HCT116 (cell line): ENCODE measurements at places on chromosomes 2 and 18.
A peak's percentile ranks its signal among the peaks of the same experiment; 100 is the strongest.

DNA sequence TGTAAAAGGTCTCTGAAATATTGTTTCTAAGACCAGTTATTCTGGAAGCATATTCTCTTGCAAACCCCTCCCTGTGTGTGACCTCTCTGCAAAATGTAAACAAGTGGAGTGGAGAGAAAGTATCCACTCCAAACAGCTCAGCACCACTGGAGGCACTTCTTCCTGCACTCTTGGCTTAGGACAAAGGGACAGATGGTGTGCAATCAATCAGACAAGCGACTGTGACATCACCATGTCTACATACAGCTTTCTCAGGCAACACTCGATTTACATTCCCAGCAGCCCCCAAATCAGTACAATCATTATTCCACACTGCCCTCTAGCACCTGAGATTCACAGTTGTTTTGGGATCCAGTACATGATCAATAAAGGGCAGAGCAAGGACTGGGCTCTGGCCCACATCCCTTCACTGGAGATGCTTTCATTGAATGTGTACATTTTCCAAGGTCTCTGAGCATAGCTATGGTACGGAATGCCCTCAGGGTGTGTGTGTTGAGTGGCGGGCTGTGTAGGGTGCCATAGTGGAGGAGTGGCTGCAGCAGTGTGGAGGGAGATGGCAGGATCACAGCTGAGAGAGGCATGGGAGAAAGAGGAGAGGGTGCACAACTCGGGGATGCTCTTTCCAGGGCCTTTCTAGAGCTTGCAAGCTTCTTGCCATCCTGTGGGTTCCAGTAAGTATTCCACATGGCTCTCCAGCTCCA lies 311.8 kb upstream of the ST6GAL2 start:
- no peaks in the 10 kb centered on the region for H3K36me3 ChIP-seq
- H3K27me3 ChIP-seq: no peaks in the 10 kb centered on the region
- H3K4me1 ChIP-seq: no peaks in the 10 kb centered on the region
- DNase-seq: no peak
- H3K27ac ChIP-seq: no peak overlapping the region
- H3K4me3 ChIP-seq: no peak overlapping the region

- no peak overlapping the region for H3K4me3 ChIP-seq
- H3K27ac ChIP-seq: no peak overlapping the region
- DNase-seq: no peak
- H3K4me1 ChIP-seq: no peaks in the 10 kb centered on the region
These were observed 462.6 kb downstream of the RNF144A start for GRCh38 chr2:7379799-7380198.

GRCh38 chr2:52934323-52934898 lies 833.2 kb upstream of the CHAC2 start:
- no peak overlapping the region for H3K4me3 ChIP-seq
- H3K36me3 ChIP-seq: no peaks in the 10 kb centered on the region
- peak; percentile 91 for DNase-seq
- peak overlapping the region; percentile 69 for H3K27ac ChIP-seq

DNA sequence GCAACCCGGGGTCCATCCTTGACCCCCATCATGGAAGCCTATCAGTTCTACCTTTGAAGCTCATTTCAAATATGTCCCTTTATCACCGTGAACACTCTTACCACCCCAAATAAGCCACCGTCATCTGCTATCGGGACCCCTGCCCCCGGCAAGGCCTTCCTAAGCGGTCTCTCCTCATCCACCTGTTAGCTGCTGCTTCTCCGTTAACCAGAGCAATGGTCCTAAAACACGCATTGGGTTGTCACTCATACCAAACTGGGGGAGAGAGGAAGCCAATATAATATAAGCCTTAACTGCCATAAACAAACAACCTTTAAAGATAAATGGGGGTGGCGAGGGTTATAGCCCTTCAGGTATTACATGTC lies 680 bp downstream of the ASNSD1 start:
- H3K4me1 ChIP-seq: peaks cover 11% of the 10 kb centered on the region; the same call in 1 of the 2 replicates
- peaks cover 9% of the 10 kb centered on the region; the same call in 1 of the 2 replicates for H3K36me3 ChIP-seq
- no peak overlapping the region for H3K27ac ChIP-seq
- H3K27me3 ChIP-seq: no peaks in the 10 kb centered on the region

GRCh38 chr2:163630836-163631235 lies 105.0 kb downstream of the FIGN start:
- H3K4me3 ChIP-seq: no peak overlapping the region
- no peaks in the 10 kb centered on the region for H3K4me1 ChIP-seq
- peaks cover 18% of the 10 kb centered on the region; the same call in 1 of the 2 replicates for H3K27me3 ChIP-seq

DNA sequence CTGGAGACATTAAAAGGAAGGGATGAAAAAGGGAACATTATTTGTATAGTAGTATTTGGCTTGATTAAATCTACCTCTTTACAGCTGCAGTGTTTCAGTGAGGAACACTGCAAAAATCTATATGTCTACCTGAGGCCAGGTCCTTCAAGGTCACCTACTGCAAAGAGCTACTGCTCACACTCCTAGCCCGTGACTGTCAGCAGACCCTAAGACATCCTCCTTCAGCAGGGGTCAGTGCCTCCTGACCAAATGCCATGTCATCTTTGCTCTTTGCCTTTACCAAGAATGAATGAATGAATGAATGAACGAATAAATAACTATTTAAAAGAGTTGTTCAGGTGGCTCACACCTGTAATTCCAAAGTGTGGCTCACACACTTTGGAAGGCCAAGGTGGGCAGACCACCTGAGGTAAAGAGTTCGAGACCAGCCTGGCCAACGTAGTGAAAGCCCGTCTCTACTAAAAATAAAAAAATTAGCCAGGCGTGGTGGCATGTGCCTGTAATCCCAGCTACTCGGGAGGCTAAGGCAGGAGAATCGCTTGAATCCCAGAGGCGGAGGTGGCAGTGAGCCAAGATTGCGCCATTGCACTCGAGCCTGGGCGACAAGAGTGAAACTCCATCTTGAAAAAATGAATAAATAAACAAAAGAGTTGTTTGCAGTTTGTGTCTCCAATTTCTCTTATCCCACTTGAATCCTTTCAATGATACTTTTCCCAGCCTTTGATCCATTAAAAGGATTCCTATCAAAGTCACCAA lies 84.3 kb upstream of the GRB14 start:
- no peak overlapping the region for H3K27ac ChIP-seq
- no peaks in the 10 kb centered on the region for H3K36me3 ChIP-seq
- no peaks in the 10 kb centered on the region for H3K4me1 ChIP-seq
- no peak overlapping the region for H3K4me3 ChIP-seq

DNA sequence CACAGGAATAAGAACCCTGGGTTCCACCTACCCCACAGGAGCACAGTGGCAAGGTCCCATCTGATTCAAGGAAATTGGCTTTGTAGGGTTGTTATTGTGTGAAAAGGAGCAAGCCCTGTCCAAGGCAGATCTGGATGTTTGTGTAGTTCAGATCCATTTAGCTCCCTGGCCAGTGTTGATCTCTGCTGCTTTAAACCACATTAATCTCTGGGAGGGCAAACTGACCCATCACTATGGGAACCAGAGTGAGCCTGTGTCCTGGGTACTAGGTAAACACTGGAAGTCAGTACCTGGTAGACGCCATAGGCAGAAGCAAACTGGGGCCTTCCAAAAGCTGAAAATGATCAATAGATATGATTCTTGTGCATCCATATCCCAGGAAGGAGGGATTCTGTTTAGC lies 271.5 kb upstream of the EPAS1 start:
- H3K4me1 ChIP-seq: no peaks in the 10 kb centered on the region

DNA sequence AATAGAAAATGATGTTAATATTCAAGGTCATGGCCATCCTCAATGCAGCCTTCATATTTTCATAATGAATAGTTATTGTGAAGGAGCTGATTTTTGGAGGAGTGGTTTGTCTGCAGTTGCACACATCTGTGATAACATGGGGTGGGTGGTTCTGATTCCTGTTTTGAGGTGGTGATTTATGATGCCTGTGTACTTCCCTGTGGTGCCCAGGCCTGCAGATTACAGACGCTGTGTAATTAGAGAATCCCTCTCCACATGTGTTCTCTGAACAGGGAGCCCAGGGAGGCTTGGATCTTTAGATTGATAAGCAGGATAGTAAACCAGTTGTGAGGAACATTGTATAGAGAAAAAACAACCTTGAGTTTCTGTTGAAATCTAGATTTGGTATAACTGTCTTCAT lies 117.5 kb downstream of the AGAP1 start:
- no peaks in the 10 kb centered on the region for H3K27me3 ChIP-seq
- no peaks in the 10 kb centered on the region for H3K36me3 ChIP-seq
- H3K27ac ChIP-seq: no peak overlapping the region
- no peak overlapping the region for H3K4me3 ChIP-seq
- H3K4me1 ChIP-seq: no peaks in the 10 kb centered on the region

DNA sequence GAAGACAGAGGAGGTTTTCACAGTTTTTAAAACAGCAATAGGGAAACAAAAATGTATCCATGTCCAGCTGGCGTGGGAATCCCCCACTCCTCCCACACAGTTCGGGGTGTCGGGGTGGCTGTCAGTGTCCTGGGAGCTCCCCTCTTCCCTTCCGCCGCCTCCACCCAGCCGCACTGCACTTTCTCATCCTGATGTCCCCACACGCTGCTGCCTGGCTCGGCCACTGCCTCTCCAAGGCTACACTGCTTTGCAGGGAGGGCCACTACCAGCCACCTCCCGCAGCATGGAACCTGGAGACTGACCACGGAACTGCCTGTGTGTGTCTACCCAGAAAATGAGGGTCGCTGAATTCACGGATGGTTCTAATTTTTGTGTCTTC lies 138.7 kb upstream of the CTDP1 start:
- H3K27me3 ChIP-seq: peaks cover 10% of the 10 kb centered on the region; the same call in 1 of the 2 replicates
- no peak for DNase-seq
- H3K4me3 ChIP-seq: no peak overlapping the region
- no peaks in the 10 kb centered on the region for H3K4me1 ChIP-seq
- no peaks in the 10 kb centered on the region for H3K36me3 ChIP-seq

DNA sequence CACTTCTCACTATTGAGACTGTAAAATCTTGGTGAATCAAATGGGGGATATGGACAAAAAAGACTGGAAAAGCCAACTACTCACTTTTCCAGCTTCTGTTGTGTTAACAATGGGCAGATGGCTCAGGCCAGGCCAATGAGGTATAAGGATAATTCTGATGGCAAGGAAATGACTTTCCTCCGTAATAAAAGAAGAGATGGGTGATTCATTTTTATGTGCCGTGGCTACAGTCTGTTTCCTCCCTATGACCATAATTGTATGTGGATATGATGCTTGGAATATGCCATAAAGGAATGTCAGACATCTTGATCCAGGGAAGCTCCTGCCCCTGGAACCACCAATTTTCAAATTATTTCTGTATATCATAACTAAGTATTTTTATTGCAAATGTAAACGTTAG lies 406.8 kb downstream of the CCDC85A start:
- H3K4me1 ChIP-seq: no peaks in the 10 kb centered on the region
- no peak overlapping the region for H3K27ac ChIP-seq
- no peak overlapping the region for H3K4me3 ChIP-seq
- no peak for DNase-seq
- H3K36me3 ChIP-seq: no peaks in the 10 kb centered on the region

GRCh38 chr2:215466097-215466909 lies 30.4 kb upstream of the FN1 start:
- no peak for DNase-seq
- H3K4me3 ChIP-seq: no peak overlapping the region
- H3K27ac ChIP-seq: no peak overlapping the region
- H3K27me3 ChIP-seq: no peaks in the 10 kb centered on the region

- H3K27me3 ChIP-seq: no peaks in the 10 kb centered on the region
- no peak overlapping the region for H3K27ac ChIP-seq
- no peak overlapping the region for H3K4me3 ChIP-seq
- H3K36me3 ChIP-seq: no peaks in the 10 kb centered on the region
- no peak for DNase-seq
These were observed 295.5 kb downstream of the LRATD1 start for GRCh38 chr2:14928056-14928455.

GRCh38 chr2:10774394-10774793 lies 38.2 kb downstream of the PDIA6 start:
- H3K4me1 ChIP-seq: no peaks in the 10 kb centered on the region
- no peak overlapping the region for H3K27ac ChIP-seq

- H3K36me3 ChIP-seq: no peaks in the 10 kb centered on the region
- no peak for DNase-seq
- no peak overlapping the region for H3K4me3 ChIP-seq
- H3K27me3 ChIP-seq: no peaks in the 10 kb centered on the region
These were observed 33.8 kb downstream of the PLA2R1 start for GRCh38 chr2:160028431-160029269.

DNA sequence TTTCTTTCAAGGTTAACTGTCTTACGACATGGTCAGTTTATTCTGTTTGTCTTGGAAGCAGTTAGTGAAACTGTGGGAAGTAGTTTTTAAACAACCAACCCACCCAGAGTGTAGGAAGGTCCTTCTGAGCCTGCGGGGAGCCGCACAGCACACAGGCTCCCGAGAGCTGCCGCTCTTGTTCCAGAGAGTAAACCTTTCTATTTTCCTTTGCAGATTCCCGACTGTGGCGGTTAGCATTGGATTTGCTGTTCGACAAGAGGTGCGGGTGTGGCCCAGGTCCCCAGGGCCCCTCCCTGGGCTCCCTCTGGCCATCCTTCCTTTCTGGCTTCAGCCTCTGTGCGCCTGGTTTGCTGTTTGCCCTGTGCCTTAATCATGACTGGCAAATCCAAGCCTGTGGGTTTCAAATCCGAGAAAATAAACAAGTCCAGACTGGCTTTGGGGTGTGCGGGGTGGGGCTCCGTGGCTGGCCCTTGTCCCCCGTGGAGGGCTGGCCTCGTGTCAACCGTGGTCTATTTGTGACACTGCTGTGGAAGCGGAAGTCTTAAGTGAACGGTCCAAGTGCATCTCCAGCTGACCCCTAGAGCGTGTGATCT lies 30.7 kb downstream of the IMPA2 start:
- H3K27ac ChIP-seq: no peak overlapping the region
- H3K4me1 ChIP-seq: no peaks in the 10 kb centered on the region
- H3K27me3 ChIP-seq: no peaks in the 10 kb centered on the region
- H3K36me3 ChIP-seq: no peaks in the 10 kb centered on the region

- H3K27ac ChIP-seq: no peak overlapping the region
- H3K27me3 ChIP-seq: no peaks in the 10 kb centered on the region
- H3K4me1 ChIP-seq: no peaks in the 10 kb centered on the region
- no peak for DNase-seq
- no peak overlapping the region for H3K4me3 ChIP-seq
These were observed 131.0 kb downstream of the NFATC1 start for GRCh38 chr18:79526468-79527460.

- DNase-seq: no peak
- H3K27me3 ChIP-seq: no peaks in the 10 kb centered on the region
- no peaks in the 10 kb centered on the region for H3K4me1 ChIP-seq
- no peak overlapping the region for H3K27ac ChIP-seq
- no peaks in the 10 kb centered on the region for H3K36me3 ChIP-seq
These were observed 364.9 kb downstream of the ANAPC1 start for GRCh38 chr2:111519071-111519470.
